ENCODE measurements at places on chromosomes 11 and 22.
A peak's percentile ranks its signal among the peaks of the same experiment; 100 is the strongest.

GRCh38 chr11:84947970-84948580, 679.1 kb downstream of the DLG2 start:
- no peak for DNase-seq

DNA sequence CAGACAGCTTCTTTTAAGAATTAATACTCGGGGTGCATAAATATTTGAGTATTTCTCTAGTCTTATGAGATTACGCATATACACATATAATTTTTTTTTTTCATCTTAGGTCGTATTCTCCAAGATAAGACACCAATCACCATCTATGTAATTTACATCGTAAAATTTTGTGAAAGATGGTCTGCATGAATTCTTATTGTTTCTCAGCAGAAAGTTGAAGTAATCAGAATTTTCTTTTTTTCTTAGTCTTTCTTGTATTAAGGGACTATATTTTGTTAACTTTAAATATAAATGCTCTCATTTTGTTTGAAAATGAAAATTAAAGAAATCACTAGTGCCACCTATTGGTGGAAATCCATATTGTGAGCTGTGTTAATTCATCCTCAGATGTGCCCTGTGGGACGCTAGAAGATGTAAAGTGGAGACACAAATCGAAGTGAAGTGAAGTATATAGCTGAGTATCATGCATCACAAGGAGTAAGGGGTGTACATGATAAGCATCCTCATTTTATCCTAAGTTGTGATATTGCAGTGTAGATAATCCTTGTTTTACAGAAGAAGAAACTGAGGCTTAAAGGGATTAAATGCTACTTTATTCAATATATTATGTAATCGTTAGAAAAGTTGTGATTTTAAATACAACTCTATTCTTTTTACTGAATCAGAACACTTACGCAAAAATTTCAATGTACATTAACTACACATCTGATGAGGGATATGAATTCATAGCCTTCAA, 2084.3 kb downstream of the LRRC4C start:
- DNase-seq: no peak

DNA sequence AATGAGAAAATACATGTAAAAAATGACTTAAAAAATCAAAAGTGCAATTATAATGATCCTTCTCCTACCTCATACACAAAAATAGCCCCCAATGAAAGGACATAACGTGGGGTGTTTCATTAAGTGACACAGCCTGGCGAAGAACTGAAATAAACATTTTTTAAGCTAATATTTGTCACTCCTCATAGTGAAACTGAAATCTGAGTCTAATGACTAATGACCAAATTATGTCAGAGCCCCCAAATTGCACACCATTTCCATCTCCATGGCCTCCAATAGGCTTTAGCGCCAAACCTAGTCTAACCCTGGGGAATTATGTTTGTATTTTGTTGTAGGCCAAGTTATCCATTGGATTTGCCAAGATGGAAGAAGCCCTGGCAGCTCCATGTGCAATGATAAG, 119.1 kb downstream of the WT1 start:
- DNase-seq: no peak

DNA sequence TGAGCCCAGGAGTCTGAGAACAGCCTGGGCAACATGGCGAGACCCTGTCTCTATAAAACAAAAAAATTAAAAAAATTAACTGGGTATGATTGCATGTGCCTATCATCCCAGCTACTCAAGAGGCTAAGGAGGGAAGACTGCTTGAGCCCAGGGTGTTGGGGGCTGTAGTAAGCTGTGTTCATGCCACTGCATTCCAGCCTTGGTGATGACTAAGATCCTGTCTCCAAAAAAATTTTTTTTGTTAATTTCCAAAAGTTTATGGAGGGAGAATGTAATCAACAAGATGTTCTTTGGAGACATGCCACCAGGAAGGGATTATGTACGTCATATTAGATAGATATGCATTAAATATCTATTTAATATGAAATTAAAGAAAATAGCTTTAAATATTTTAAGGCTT, 267.5 kb downstream of the SBF2 start:
- no peak for DNase-seq

- peak; percentile 45 for DNase-seq
Observed at GRCh38 chr11:72642043-72642883, 32.0 kb downstream of the PDE2A start.
